CD4-positive, alpha-beta T cell treated with Interleukin-21 for 1 hour (primary cell): ENCODE measurements at places on chromosomes 12 and 14.
A peak's percentile ranks its signal among the peaks of the same experiment; 100 is the strongest.

DNA sequence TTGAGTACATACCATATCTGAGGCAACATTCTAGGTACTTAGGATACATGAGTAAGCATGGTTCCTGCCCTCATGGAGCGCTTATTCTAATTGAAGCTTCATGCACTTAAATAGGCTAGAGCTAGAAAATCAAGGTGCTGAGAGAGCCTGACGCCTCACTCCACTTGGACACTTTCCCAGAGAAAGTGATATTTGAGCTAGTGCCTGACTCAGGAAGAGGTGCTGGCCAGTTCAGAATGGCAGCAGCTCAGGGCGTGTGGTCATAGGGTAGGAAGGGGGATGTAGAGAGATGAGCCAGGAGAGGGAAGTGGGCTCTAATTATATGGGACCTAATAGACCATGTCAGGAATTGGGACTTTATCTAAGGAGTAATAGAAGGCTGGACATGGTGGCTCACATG, 33.3 kb downstream of the TULP3 start:
- DNase-seq, result no peak

DNA sequence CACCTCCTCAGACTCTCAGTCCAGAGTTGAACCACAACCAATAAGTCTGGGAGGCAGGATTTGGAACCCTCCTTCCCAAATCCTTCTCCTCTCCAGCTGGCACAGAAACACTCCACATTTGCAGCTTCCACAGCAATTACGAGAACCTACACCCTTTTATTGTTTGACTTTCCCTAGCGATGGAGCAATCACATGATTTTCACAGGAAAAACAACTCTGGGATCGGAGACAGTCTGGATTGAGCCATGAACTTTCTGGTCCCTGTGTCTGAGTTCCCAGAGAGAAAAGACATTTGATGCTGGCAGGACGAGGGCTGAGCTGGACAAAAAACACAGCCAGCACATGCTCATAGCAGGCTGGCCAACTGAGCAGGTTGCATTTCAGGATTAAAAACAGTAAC, 49.0 kb upstream of the STON2 start:
- no peak for DNase-seq

DNA sequence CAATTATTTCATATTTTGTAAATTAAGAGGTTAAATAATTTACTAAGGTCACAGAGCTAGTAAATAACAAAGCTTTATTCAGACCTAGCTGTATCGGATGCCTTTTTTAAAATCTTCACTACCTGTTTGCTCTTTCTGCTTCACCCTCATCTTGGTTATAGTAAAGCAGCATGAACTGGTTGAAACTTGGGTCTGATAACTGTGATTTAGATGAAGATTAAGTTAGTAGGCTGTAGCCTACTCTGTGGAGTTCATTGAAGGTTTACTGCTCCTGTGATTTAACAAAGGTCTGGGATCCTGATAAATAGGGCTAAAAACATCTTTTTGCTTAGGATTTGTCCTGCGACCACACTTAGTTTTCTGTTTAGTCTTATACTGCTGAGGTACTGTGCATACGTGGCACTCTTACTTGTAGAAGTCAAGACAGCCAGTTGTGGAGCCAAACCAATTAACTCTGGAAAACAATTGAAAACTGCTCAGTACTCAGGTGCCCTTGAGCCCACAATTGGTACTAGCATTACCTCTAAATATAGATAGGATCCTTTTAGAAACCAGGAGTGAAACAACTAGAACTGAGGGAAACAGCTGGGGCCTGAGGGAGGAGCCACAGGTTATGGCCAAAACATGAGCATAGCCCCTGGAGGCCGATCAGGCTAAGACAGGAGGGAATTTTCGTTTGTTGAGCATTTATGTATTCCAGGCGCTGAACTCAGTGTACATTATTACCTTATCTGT, 2.3 kb downstream of the SPATS2 start:
- DNase-seq, result peak; percentile 27

DNA sequence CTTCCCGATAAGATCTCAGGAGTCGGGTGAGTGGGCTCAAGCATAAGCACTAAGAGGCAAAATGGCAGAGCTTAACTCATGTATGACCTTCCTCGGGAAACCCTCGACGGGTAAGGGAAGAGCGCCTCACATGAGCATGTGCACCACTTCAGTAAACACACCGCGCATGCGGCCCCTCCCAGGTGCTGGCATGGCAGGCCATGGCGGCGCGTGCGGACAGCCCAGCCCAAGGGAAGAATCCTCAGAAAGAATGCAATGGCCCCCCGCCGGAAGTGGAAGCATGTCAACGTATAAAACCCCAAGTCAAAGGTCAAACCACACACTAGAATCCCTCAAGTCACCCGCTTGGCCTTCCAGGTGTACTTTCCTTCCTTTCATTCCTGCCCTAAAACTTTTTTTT, 6.6 kb upstream of the TNFAIP2 start:
- DNase-seq, result no peak

GRCh38 chr12:49105504-49106084, 5.1 kb downstream of the LMBR1L start:
- no peak for DNase-seq

GRCh38 chr14:62662811-62663455, 382.3 kb downstream of the KCNH5 start:
- no peak for DNase-seq

DNA sequence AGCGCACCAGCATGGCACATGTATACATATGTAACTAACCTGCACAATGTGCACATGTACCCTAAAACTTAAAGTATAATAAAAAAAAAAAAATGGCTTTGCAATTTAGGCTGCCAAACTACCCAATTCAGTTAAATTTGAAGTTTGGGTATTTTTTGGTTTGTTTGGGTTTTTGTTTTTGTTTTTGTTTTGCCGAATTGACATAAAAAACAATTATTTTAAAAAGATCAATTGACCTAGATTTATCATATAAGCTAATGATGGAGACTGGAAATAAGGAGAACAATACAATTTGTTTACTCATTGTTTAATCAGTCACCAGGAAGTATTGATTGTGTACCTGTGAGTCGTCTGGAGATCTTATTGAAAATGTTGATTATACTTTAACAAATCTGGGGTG, 62.1 kb upstream of the GARIN2 start:
- DNase-seq, result no peak
